ENCODE measurements at places on chromosomes 7 and 10.

DNA sequence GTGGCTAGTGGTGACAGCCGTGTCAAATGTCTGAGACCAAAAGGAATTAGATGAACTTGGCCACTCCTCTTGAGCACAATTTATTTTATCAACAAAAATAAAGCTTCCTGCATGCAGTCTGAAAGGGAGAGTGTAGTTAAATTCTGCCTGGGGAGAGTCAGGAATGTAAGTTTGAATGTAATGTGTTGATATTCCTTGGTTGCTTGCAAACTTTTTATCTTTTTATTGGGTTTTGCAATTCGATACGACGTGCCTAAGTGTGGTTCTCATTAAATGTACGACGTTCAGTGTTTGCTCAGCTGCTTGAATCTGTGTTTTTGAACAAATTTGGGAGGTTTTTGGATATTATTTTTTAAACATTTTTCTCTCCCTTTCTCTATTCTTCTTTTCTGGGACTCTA, 839.9 kb downstream of the CCSER2 start:
- no peak for DNase-seq

GRCh38 chr7:110875346-110875745, 215.6 kb upstream of the LRRN3 start:
- no peak for DNase-seq

DNA sequence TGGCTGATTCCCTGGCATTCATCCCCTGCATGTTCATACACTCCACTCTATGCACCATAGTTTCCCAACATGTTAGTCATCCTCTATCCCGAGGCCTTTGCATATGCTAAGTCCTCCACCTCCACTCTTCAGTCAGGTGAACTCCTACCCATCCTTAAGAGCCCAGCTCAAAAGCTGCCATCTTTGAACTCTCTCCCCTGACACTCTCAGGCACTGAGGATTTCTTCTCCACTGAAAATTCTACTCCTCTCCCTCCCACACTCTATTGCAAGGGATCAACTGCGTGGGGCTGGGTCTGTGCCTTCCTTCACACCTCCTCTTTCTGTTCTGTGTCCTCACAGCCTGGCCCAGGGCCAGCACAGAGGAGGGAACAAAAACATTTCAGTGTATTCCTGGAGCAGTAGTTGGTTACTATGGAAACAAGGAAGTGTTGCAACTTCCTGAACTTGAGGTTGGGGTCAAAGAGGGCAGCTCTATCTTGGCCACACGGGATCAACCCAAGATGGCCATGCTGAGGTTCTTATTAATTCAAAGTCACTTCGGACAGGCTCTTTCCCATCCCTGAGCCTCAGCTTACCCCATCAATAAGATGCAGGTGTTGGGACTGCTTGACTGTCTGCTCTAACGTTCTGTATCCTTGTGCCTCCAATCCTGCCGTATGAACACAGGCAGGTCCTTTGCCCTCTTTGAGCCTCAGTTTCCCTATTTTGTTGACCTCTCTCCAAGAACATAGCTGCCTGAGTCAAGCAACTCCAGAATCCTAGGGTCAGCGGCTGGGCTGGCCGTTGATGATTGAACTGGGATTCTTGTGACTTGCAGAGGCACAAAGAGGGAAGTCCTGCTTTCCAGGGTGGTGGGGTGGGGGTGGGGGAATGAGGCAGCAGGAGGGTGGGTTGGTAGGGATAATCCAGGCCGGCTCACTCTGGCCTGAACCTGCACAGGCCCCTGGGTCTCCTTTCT, 15.5 kb downstream of the ZMIZ1 start:
- peak; percentile 94 for DNase-seq

GRCh38 chr7:2031451-2031845, 201.3 kb downstream of the MAD1L1 start:
- no peak for DNase-seq

DNA sequence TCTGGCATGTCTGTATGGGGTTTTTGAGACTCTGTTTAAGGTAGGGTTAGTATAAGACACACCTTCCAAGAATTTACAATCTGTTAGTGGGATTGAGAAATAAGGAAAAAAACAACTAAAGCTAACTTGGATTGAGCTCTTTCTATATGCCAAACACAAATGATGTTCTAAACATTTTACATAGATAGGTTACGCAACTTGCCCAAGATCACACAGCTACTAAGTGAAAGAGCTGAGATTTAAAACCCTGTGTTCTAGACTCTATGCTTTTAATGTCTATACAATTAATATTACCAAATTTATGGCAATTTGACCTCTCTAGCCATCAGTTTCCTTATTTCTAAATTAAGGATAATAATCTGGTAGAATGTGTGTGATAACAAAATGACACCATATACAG, 1056.2 kb downstream of the LRMDA start:
- DNase-seq, result no peak

DNA sequence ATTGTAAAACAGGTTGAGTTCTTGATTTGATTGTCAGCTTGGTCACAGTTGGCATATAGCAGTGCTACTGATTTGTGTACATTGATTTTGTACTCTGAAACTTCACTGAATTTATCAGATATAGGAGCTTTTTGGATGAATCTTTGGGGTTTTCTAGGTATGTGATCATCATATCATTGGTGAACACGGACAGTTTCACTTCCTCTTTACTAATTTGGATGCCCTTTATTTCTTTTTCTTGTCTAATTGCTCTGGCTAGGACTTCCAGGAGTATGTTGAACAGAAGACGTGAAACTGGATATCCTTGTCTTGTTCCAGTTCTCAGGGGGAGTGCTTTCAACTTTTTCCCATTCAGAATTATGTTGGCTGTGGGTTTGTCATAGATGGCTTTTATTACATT, 86.9 kb downstream of the EXOC4 start:
- no peak for DNase-seq

DNA sequence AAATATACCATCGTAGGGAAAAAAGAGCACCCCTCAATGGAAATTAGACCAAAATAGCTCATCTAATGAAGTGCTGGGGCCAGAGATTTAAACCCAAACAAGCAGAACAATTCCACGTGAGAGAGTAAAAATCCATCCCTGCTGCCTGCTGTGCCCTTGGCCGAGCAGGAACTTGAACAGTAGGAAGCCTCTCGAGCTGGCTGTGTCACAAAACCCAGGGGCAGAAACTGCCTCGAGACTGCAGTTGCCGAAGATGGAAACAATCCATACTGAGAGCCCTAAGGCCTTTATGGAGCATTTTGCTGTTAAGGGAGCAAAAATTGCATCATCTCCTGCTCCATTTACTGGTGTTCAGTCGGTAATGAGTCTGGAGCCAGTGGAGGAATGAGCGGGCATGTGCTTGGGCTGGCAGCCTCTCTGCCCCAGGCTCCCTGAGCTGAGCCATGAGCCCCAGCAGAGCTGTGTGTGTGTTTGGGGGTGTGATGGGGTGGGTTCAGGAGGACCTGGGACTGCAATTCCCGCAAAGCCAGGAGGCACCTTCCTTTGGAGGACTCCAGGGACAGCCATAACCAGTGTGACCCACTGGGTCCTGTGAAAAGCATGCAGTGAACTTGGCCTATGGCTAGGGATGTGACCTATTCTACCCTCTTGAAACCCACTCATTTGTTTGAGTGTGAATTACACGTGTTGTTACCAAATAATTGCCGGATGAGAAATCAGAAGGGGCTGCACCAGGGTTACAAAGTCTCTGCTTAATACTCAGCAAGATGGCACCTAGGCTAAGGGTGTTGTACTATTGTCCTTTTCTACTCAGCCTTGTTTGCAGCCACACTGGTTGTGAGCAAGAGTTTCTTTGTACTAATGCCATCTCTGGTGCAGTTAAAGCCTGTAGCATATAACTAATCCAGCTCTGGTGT, 58.3 kb downstream of the CDHR3 start:
- DNase-seq, result no peak

DNA sequence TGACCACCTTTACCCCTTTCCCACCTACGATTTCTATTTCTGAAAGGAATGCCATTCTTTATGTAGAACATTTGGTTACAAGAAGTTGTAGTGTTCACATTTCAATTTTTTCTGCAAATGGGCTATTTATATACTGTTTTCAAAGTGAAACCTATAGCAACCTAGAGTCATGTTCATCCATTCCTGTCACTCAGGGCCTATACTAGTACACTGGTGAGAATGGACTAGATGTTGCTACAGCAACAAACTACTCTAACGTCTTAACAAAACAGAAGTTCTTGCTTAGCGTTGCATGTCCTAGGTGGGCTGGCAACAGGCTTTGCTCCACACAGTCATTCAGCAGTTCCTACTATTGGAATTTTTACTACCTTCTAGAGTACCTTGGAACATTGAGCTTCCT, 16.3 kb downstream of the CASD1 start:
- DNase-seq, result no peak

DNA sequence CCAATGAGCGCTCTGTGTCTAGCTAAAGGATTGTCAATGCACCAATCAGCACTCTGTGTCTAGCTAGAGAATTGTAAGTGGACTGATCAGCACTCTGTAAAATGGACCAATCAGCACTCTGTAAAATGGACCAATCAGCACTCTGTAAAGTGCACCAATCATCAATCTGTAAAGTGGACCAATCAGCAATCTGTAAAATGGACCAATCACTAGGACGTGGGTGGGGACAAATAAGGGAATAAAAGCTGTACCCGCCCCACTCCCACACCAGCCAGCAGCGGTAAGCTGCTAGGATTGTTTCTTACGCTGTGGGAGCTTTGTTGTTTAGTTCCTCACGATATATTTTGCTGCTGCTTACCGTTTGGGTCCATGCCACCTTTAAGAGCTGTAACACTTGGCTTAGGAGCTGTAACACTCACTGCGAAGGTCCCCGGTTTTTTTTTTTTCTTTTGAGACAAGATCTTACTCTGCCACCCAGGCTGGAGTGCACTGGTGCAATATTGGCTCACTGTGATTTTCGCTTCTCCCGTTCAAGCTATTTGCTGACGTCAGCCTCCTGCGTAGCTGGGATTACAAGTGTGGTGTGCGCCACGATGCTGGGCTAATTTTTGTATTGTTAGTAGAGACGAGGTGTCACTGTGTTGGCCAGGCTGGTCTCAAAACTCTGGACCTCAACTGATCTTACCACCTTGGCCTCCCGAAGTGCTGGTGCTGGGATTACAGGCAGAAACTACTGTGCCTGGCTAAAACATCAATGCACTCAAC, 184.8 kb downstream of the PTPN20 start:
- DNase-seq, result no peak

DNA sequence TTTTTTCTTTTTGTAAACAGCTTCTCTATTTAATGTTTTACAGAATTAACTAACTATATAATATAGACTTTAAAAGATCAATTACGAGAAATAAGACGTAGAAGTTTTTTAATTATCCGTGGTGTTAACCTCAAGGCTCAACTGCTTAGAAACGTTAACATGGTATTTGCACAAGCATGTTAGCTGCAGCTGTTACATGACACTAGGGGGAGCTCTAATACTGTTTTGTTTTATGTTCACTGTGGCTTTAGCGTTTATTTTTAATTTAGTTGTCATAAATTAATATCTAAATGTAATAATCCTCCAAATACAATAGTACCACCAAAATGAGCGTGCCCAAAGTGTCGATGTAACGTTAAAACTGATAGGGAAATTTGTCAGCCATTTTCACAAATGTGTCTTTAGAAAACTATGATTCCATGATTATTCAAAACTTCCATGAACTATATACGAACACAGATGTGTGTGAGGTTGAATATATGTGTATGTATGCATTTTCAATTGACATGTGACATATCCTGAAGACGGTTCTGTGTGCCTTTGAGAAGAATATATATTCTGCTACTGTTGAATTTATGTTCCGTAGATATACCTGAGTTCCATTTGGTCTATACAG, 828.8 kb upstream of the MBL2 start:
- DNase-seq, result peak; percentile 76

- DNase-seq, result no peak
Observed at GRCh38 chr10:32771217-32771616, 186.8 kb downstream of the ITGB1 start.

GRCh38 chr10:80187465-80188409, 17.6 kb downstream of the ANXA11 start:
- peak; percentile 89 for DNase-seq

DNA sequence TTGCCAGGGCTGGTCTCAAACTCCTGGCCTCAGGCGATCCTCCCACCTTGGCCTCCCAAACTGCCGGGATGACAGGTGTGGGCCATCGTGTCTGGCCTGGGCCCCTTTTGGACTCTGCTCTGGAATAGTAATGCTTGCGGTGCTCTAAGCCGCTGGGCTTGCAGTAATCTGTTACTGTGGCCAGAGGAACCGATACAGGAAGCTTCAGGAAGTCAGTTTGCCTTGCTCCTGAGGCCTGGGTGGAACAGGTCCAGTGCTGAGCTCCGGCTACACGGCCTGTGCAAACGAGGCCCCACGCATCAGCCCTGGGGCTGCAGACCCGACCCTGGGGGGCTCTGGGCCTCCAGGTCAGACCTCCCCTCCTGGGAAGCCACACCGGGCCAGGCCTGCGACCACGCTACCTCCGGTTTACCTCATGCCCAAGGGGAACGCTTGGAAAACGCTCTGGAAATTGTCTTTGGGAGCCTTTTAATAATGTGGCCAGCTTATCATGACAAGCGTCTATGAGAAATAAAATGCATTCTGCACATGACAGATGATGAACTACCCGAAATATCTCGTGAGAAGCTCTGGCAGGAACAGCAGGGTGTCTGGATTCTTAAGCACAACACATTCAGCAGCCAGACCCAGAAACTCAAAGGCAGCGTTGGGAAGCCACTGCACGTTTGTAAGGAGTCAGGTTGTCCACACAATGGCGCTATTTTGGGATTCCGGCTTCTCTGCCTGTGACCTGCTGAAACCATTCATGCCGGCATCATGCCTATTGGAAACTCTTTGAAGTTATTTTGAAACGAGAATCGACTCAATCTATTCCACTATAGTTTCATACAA, 10.1 kb upstream of the ADAP1 start:
- DNase-seq, result peak; percentile 66

DNA sequence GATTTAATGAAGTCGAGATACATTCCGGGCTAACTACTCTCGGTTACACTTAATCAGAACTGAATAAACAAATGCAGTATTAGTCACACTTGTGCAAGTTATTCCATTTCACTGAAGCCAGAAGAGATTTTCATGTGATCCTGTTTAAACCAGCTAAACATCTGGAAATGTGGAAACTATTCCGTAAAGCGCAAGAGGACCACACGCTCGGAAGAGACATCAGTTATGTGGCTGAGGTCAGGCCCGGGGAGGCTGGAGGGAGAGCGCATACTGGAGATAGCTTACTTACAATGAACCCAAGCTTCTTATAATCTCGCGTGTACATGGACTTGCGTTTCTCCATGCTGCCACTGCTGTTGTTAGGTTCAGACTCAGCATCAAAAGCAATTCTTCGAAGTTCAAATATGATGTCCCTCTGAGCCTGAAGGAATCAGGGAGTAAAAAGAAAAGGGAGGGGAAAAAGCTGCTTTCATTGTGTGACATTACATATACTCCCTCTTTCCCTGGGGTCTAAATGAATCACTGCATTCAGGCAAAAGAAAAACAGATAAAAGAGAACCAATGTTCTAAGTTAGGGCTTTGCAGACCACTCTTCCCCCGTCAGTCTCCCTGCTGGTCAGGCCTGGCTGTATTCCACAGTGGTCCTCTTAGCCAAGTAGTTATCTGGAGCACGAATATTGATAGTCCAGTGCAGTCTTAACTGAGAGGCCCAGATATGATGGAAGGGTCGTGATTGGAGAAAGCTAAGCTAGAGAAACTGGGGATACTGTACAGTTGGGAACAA, 237.4 kb downstream of the ELMO1 start:
- no peak for DNase-seq

GRCh38 chr10:13939391-13939790, 352.6 kb downstream of the PRPF18 start:
- no peak for DNase-seq

GRCh38 chr10:3857318-3857717, 72.3 kb upstream of the KLF6 start:
- no peak for DNase-seq

Measured in hematopoietic multipotent progenitor cell treated with erythropoietin and hydrocortisone succinate and interleukin-3 and kit ligand, for 4 days (in vitro differentiated cells).